Stimulated activated CD8-positive, alpha-beta memory T cell treated with anti-CD3 and anti-CD28 coated beads, Interleukin-7, amount 100 ng/mL, for 4 hours (primary cell): ENCODE measurements at places on chromosomes 2 and 18.

GRCh38 chr2:206766057-206766930, 888 bp downstream of the FASTKD2 start:
- no peak for DNase-seq

DNA sequence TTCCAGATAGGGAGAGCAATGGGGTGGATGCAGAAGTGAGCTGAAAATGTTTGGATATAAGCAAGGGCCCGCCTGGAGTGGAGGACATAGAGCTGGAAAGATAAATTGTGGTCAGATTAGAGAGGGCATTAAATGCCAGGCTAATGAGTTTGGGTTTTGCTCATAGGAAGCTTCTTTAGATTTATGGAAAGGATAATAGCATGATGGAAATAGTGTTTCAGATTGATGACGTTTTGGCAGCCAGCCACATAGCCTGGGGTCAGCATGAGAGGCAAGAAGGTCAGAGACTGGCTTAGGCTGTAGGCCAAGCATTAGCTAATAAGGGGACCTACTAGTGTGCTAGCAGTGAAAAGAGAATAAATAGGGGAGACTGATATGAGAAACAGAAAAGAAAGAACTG, 321.6 kb downstream of the STK39 start:
- DNase-seq, result no peak

GRCh38 chr2:32061973-32062861, 1.1 kb upstream of the SPAST start:
- DNase-seq, result no peak

DNA sequence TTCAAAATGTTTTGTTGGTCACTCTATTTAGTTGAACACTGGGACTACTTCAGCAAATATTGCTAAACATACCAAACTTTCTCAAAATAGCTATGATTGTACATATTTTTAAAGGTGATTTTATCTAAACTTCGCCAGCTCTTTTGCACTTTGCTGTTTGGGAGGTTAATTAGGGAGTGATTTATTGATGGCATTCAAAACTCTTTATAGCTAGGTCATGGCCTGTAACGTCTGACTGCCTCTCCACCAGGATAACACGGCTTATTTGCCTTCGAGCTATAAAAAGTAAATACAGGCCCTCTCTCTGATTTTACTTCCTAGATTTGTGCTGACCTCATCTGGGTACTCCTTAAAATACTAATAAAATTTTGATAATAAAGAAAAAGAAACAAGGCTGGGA, 931.9 kb downstream of the DCDC2C start:
- no peak for DNase-seq

- no peak for DNase-seq
Observed at GRCh38 chr2:126723281-126723815, 67.4 kb downstream of the GYPC start.

DNA sequence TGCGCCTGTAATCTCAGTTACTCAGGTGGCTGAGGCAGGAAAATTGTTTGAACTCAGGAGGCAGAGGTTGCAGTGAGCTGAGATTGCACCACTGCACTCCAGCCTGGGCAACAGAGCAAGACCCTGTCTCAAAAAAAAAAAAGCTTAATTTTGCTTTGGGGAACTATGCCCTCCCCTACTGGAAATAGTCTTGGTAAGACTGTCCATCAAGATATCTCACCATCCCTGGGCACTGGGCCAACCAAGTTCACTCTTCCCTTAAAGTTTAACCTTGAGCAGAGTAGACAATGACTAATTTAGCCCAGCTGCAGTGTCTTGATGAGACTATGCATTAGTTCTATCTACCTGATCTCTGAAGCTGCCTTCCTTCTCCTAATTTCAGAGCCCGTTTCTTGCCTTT, 44.7 kb downstream of the ASXL2 start:
- DNase-seq, result no peak

DNA sequence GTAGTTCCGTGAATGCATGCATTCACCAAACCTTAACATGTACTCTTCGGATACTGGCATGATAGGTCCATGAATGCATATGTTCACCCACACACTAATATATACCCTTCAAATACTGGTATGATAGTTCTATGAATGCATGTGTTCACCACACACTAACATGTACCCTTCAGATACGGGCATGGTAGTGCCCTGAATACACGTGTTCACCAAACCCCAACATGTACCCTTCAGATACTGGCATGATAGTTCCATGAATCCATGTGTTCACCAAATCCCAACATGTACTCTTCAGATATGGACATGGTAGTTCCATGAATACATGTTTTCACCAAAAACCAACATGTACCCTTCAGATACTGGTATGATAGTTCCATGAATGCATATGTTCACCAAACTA, 48.5 kb upstream of the ALKAL2 start:
- no peak for DNase-seq

DNA sequence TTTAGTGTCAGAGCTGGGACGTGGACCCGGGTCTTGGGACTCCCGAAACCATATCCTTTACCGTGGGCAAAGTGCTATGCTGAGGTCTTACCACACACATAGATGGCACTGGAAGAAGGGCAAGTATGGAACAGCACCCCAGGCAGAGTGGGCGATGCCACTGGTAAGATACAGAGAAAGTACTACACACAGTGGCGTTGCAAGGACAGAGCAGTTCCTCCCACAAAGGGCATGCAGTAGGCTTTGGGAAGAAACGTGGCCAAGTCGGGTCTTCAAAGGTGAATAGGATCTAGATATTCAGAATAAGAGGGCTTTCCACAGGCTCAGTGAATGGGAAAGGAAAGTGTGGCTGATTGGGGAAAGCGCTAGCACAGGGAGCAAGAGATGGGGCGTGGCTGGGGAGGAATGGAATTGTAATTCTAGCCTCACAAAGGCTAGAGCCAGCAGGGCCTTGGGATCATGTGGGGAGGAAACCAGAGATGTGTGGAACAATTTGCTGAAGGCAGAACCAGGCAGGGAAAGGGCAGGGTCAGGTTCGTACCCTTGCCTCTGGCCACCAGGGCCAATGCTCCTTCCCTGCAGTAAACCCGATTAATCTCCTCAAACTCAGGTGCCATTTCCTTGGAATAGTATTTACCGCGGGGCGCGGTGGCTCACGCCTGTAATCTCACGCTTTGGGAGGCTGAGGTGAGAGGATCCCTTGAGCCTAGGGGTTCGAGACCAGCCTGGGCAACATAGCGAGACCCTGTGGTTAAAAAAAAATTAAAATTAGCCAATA, 36.0 kb downstream of the PCBP1 start:
- no peak for DNase-seq

- no peak for DNase-seq
Observed at GRCh38 chr2:113675875-113676274, 48.8 kb downstream of the RABL2A start.
